ENCODE measurements at places on chromosomes 7 and 10. TPM values are rescaled to one million over a fixed set of nuclear protein-coding genes. Genes with fewer than 3 reads are reported as not detected.
A peak's percentile ranks its signal among the peaks of the same experiment; 100 is the strongest.

- DNase-seq = no peak
Observed at GRCh38 chr10:12279281-12279680, 70.1 kb upstream of the CAMK1D start.

DNA sequence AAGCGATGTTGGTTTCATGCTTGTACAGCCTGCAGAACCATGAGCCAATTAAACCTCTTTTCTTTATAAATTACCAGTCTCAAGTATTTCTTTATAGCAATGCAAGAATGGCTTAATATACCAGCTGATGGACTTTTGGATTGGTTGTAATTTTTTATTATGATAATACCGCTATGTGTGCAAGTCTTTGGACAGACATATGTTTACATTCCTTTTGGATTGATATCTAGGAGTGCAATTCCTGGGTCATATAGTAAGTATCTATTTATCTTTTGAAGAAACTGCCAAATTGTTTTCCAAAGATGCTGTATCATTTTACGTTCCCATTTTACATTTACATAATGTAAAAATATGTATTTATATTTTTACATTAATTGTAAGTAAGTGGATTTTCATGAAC is 81.2 kb upstream of the PIP4K2A start:
- DNase-seq = no peak

CCDC172 gene
- polyA plus RNA-seq = not detected

GRCh38 chr7:40474790-40475680 is 340.2 kb downstream of the SUGCT start:
- no peak for DNase-seq

GRCh38 chr10:6130848-6131470 is 42.1 kb downstream of the RBM17 start:
- DNase-seq = no peak

PTPRN2 gene
- 13.4 TPM for polyA plus RNA-seq

DNA sequence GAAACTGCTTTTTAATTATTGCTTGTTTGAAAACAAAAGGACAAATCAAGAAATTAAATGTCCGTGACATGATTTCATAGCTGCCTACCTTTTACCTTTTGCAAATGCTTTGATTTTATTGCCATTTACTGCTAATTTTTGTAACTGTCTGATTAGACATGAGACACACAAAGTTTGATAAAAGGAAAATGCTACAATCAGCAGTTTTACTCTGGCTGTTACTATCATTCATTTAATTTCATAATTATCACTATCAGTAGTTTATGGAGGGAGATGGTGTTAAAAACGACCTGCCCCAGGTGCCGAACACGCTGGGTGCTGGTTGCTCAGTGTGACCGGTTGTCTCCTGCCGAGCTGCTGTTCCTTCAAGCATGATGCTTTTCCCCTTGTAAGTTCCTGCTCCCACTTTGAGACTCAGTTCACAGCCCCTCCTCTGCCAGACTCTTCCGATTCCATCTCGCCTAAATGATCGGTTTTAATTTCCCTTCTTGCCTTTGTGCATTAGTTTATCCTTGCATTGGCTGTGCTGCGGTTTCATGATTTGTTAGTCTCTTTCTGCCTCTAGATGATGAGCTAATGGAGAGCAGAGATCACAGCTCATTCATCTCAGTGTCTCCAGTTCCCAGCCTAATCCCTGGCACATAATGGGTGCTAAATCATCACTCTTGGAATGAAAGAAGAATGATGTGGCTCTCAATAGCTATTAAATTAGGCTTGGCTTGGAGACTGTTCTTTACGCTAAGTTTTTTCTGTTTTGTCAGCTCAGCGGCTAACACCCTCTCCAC is 110.6 kb downstream of the PFKFB3 start:
- no peak for DNase-seq

GRCh38 chr10:13100349-13101294 is 659 bp downstream of the OPTN start:
- DNase-seq = peak; percentile 84

TMEM196 gene
- 0.79 TPM for polyA plus RNA-seq

SLC26A5 gene
- polyA plus RNA-seq = 0.09 TPM

GRCh38 chr7:115032715-115033703 is 111.1 kb downstream of the MDFIC start:
- no peak for DNase-seq

- no peak for DNase-seq
Observed at GRCh38 chr10:130913844-130914243, 397.7 kb downstream of the TCERG1L start.

SLC13A1 gene
- polyA plus RNA-seq = 1.7 TPM

GRCh38 chr10:24214762-24215161 is 5.8 kb downstream of the KIAA1217 start:
- DNase-seq = no peak

All from large intestine (tissue), 12 donors.